ENCODE measurements at places on chromosomes 5 and 9.

DNA sequence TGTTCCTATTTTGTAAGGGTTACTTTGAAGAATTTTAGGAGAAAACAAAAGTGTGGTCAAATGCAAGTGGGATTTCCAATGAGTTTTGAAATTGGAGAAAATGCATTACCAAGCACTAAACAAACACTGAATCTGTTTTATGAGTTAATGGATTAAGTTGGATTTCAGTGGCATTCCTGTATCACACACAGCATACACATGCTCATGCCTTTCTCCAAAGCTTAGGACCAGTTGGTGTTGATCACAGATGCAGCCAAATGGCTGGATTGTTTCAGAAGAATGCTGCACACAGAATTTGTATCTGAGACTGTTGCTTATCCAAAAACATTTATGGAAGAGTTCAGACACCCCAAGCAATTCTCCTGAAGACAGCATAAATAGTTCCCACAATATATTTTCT lies 611.1 kb downstream of the ACTL7B start:
- no peak for DNase-seq

GRCh38 chr5:164346785-164347630 lies 841.6 kb downstream of the MAT2B start:
- peak; percentile 63 for DNase-seq

GRCh38 chr9:18398038-18398437 lies 75.9 kb upstream of the ADAMTSL1 start:
- no peak for DNase-seq

DNA sequence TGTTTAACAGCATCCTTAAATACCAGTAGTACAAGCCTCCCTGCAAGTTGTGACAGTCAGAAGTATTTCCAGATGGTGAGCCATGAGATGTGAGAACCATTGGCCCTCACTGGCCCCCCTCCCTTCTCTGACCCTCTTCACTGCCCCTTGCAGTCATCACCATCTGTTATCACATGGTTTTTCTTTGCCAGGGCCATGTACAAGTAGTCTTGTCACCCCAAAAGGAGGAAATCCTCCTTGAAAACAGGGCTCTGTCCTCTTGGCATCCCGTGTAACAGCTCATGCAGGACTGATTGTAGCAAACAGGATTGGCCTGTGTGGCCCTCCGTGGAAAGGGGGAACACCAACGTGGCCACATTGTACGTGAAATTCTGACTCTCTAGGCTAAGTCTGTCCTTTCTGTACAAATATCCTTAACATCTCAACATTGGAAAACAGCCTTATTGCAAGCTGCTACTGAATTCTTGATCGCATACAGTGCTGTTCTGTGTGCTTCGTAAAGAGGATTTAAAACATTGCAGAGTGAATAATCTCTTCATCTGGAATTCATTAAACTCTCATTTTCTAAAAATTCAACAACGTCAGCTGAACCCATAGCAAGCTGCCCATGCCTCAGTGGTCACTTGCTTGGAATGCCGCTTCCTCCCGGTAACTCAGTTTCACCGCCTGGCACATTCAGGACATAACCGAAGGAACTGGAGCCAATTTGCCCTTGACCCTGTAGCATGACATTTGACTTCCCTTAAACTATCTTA lies 171.7 kb downstream of the ATPSCKMT start:
- DNase-seq: no peak

DNA sequence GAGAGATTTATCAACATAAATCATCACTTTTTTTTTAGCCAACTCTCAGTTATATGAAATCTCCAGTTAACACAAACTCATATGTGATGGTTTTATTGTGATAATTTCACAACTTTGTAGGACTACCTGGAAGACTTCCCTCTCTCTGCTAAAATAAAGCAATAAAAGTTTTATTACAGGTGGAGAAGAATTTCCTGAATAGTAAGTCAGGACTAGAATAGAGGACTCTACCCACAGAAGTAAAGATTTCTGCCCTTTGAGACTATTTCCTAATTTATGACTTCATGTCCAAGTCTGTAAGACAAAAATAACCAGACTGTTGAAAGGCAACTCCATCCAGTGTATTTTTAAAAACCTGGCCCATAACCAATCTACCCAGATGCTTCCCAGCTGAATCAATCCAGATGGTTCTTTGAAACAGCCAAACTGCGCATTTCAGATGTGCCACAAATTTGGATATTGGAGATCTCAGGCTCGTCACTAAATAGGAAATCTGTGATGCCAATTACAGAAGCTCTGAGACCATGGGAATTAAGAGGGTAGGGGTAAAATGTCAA lies 234.0 kb upstream of the NMUR2 start:
- DNase-seq: no peak

DNA sequence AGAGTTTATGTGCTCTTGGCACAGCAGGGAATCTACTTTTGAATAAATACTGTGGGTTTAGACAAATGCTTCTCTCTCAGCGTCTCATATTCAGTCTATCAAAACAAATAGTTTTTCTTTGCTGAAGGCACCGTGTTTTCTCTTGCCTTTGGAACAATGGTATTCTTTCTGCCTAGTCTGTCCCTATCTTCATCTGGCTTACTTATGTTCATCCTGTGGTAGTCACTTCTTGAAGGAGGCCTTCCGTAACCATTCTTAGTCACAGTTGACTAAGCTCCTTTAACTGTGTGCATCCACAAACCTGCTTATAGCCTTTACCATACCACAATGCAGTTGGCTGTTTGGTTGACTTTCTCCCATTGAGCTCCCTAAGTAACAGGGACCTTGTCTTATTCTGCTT lies 45.9 kb downstream of the LARP1 start:
- DNase-seq: no peak

DNA sequence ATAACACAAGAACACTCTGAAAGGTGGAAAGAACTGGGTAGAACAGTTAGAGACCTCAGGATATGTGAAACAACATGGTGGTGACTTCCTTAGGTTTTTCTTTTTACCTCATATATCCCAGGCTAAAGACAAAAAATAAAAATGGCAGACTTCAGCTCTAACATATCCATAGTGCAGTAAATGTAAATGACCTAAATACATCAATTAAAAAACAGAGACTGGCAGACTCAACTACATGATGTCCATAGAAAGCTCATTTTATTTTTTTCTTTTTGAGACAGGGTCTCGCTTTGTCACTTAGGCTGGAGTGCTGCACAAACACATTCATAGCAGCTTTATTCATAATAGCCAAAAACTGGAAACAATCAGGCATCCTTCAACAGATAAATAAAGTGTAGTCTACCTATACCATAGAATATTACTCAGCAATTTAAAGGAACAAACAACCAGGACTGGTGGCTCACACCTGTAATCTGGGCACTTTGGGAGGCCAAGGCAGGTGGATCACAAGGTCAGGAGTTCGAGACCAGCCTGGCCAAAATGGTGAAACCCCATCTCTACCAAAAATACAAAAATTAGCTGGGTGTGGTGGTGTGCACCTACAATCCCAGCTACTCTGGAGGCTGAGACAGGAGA lies 4.8 kb downstream of the C5orf15 start:
- no peak for DNase-seq

DNA sequence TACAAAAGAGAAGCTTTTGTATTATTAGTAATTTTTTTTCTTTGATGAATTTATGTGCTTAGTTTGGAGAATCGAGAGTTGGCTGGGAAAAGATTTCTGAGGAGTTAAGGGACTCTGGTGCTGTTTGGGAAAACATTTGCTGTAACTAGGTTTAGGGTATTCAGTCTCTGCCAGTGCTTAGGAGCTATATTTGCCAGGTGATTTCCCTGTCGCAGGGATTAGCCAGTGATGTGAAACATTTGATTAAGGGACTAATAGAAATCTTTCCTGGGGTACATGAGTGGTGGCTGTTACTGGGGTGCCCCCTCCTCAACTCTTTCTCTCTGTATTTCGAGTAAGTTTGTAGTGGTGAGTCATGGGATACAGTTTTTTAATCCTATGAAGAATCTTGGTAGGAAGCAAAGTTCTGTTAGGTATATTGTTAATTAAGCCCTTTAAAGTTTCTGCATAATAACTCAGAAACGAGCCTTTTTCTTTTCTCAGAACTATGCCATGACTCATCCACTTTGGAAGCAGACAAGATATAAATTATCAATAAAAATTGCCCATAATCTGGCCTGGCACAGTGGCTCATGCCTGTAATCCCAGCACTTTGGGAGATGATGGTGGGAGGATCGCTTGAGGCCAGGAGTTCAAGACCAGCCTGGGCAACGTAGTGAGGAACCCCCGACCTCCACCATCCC lies 18.6 kb downstream of the RGMB start:
- no peak for DNase-seq

- peak; percentile 84 for DNase-seq
Observed at GRCh38 chr9:114487607-114488300, 17.5 kb downstream of the WHRN start.

- DNase-seq: no peak
Observed at GRCh38 chr5:166942948-166943347, 1348.5 kb upstream of the WWC1 start.

DNA sequence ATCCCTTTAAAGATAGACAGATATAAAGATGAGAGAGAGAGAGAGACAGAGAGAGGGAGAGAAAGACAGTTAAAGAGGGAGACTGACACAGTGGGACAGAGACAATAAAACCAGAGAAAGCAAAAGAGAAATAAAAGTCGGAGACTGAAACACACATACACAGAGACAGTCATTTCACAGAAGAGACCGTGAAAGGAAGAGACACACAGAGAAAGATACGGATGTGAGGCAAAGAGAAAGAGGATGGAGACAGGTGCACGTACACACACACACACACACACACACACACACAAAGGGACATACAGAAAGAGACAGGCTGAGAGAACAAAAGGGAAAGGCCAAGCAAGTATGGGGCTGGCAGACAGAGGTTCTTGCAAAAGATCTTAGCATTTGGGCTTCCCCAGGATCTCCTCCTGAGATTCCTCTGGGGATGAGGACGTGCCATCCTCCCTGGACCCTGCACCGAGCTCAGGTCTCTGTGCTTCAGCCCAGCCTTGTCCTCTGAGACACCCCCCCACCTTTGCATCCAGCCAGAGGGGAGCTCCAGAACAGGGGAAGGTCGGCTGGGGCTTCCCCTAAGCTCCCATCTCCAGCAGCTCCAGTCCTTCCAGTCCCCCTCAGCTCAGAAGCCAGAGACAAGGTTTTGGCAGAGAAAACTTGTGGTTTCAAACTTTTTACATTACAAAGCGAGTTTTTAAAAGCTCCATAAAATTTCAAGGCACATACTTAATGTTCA lies 318.4 kb upstream of the PANK3 start:
- DNase-seq: no peak

DNA sequence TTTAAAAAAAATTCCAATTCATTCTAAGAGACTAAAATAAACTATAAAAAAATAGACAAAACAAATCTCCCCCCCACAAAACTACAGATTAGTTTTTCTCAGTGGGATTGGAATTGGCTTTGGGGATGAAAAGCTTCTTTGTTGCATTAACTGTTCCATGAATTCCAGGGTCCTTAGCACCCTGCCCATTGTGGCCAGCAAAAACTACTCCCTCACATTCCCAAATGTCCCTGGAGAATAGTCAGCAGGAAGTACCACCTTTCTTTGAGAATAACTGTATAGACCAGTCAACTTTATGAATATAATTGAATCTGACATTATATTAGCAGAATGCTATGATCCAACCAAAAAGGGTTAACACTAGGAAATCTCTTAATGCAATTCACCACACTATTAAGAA lies 147.9 kb downstream of the LPAR1 start:
- DNase-seq: no peak

DNA sequence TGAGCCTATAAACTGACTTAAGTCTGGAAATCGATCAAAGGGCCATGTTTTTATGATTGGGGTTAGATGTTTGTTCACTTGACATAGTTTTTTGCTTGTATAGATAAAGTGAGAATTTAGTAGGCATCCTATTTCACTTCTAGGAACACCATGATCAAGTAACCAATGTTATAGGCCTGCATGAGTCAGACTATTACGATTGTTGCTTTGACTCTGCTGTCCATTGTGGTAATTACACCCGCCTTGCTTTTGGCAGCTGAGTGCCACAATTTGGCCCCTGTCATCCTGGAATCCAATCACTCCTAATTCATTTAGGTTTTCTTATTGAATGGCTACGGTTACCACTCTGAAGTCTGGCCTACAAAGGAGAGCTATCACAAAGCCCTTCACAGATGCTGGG lies 67.8 kb upstream of the IL33 start:
- DNase-seq: no peak

GRCh38 chr9:8693464-8693863 lies 893.9 kb upstream of the DMAC1 start:
- no peak for DNase-seq

DNA sequence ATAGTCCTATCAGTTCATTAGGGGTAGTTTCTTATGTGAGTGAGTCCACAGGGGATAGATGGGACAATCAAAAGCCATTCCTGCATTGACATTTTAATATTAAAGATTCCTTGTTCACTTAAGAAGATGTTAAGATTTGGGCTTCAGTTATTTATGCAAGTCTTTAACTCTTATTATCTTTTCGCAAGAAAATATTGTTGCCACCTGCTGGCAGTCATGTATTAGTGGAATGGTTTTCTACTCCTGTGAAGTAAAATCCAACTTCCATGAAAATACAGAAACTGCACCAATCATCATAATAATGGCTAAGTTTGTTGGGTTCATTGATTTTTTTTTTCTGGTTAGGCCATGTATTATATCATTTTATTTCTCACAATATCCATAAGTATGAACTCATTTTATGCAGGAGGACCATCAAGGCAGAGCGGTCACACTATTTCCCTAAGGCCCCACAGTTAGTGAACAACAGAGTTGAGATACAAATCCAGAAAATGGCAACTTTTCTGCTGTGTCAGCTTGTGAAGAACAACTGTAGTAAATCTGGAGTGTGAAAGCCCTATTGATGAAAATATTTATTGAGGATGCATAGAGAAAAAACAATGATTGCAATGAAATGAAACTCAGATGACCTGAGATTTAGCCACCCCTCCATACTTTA lies 88.5 kb upstream of the TXNDC8 start:
- DNase-seq: peak; percentile 57

DNA sequence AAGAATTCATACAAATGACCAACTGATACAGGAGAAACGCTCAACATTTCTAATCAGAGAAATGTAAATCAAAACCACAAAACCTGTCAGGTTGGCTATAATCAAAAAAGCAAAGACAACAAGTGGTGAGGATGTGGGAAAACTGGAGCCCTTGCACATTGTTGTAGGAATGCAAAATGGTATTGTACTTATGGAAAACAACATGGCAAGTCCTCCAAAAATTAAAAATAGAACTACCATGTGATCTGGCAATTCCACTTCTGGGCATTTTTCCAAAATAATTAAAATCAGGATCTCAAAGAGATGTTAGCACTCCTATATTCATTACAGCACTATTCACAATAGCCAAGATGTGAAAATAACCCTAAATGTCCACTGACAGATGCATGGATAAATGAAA lies 76.1 kb downstream of the FNIP1 start:
- DNase-seq: no peak

All from hematopoietic multipotent progenitor cell treated with erythropoietin and hydrocortisone succinate and interleukin-3 and kit ligand, for 4 days (in vitro differentiated cells).